Kidney (tissue), 22 donors: ENCODE measurements at places on chromosomes 11 and 22. TPM values are rescaled to one million over a fixed set of nuclear protein-coding genes. Genes with fewer than 3 reads are reported as not detected.

The ARHGAP20 gene
- total RNA-seq: 1.4 TPM

The OR4A16 gene
- not detected for total RNA-seq

The C22orf23 gene
- 0.57 TPM for total RNA-seq

GRCh38 chr11:73203790-73204189 lies 14.3 kb upstream of the P2RY2 start:
- DNase-seq: no peak

- DNase-seq: no peak
These were observed 424.6 kb upstream of the CADM1 start for GRCh38 chr11:115928811-115929210.

The SLC22A25 gene
- total RNA-seq: not detected

DNA sequence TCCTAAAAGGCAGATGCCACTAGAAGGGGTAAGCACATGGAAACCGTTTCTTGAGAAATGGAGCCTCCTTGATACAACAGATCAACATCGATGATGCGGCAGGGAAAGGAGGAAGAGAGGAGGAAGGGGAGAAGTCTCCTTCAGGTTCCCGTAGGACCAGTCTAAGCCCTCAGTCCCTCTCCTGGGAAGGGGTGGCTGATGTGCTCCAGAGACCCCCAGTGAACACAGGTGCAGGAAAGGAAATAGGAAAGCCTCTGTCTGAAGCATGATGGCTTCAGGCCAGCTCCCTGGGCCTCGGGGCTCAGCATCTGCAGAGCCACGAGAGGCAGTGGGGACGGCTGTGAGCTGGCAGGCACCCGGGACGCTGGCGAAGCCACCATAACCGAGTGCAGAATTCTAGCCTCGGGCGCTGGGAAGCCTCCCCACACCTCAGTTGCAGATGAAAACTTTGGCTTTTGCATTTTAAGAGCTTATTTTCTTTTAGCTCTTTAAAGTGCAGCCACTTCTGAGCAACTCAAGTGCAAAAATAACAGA lies 1.8 kb downstream of the SPATA19 start:
- DNase-seq: no peak

GRCh38 chr11:749731-750130 lies 2.5 kb downstream of the TALDO1 start:
- DNase-seq: no peak

DNA sequence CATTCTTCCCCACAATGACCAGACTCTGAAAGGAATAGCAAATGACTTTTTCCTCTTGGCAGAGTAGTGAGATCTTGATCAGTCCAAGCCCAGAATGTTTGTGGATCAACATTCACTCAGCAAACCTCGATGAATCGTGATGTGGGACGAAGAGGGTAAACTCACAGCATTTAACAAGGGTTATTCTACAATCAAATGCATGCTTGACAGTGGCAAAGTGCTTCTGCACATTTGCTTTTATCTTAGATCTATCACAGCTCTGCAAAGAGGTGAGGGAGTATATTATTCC lies 31.8 kb downstream of the TMPRSS5 start:
- DNase-seq: no peak

DNA sequence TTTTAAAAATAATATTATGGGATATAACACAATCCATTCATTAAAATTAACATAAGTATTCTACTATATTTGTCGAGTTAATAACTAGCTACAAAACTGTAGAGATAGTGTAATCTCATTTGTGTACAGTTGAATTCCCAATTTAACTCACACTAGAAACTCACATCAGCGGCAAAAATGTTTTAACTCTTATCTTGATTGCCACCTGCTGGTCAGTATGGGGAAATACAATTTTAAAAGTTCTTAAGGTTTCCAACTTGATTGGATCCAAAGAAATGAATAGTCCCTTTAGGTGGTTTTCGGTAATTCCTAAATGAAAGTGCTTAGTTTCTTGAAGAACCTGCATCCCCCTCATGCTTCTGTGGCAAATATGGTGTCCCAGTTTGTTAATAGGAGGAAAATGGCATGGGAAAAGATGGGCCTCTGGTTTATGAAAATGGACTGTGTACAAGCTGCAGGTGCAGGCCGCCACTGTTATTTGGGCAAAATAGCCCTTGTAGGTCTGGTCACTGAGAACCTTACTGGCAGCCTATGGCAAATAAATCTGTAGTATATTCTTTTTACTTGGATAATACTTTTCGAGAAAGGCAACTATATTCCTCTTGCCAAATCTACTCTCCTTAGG lies 33.7 kb upstream of the SLC17A6 start:
- DNase-seq: peak; percentile 17

- DNase-seq: peak; percentile 57
These were observed 1.5 kb downstream of the TCIRG1 start for GRCh38 chr11:68040101-68040956.

GRCh38 chr11:19607656-19608360 lies 104.8 kb upstream of the NAV2 start:
- DNase-seq: no peak

The GUCY1A2 gene
- 16.1 TPM for total RNA-seq

The DEPDC7 gene
- total RNA-seq: 2.4 TPM

- peak; percentile 90 for DNase-seq
These were observed 130.7 kb downstream of the MN1 start for GRCh38 chr22:27670701-27671412.

The LIF gene
- 10.7 TPM for total RNA-seq

The PAMR1 gene
- 2.2 TPM for total RNA-seq

DNA sequence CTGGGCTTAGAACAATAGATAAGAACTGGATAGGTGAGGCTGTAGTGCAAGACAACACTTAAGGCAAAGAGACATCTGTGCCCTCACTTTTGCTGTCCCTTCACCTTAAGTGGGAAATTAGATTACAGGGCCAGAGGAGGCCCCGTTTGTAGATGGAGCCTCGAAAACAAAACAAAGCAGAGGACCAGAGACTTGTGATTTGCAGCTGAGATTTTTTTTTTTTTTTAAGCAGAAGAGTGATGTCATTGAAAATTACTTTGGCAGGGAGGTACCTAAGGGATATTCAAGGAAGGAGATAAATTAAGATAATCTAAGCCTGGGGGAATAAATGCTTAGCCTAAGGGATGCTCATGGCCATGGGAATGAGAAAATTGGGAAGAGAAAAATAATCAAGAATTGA lies 31.4 kb downstream of the ZC3H12C start:
- no peak for DNase-seq

GRCh38 chr22:38696606-38697424 lies 3.9 kb downstream of the JOSD1 start:
- no peak for DNase-seq

DNA sequence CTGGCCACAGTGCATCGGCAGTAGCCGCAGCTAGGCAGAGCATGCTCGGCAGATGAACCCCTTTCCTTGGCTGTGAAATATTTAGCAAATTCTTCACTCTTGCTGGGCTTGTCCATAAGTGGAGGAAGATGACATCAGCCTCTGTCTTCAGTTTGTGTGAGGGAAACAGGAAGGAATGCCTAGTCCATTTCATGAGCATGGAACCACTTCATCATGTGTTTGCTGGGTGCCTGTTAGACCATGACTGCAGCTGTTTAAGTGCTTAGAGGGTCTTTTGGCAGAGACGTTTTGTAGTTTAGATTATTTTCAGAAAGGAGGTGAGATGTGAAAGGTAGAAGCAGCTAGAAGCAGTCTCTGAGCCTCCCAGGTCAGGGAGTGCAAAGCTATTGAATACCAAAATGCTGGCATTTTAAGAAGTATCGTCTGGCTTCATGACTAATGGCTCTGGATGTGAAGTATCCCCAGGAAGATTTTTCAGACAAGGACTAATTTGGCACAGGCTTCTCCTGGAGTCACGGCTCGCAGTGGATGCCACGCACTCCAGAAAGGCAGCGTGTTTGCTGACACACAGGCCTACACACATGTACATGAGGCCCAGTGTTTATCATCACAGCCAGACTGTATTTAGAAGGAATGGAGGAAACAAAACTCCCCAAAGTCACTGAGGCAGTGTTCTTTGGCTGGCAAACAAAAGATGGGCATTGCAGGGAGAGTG lies 43.1 kb upstream of the GRAMD1B start:
- DNase-seq: no peak

DNA sequence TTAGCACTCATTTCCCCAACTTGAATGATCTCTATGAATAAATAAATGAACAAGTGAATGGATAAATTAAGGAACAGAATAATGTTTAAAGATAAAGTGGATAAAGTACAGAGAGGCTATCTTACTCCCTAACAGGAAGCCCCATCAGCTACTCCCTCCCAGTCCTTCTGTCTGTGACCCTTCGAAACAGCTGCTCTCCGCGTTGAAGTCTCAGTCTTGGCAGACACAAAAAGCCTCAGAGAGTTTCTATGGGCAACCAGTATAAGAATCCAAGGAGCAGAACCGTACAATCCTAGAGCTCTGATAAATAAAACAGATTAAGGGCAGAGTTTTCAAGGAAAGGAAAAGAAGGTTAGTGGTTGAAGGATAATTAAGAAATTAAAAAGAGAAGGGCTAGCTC lies 35.0 kb downstream of the GUCY1A2 start:
- no peak for DNase-seq

The TRPT1 gene
- total RNA-seq: 39.2 TPM

DNA sequence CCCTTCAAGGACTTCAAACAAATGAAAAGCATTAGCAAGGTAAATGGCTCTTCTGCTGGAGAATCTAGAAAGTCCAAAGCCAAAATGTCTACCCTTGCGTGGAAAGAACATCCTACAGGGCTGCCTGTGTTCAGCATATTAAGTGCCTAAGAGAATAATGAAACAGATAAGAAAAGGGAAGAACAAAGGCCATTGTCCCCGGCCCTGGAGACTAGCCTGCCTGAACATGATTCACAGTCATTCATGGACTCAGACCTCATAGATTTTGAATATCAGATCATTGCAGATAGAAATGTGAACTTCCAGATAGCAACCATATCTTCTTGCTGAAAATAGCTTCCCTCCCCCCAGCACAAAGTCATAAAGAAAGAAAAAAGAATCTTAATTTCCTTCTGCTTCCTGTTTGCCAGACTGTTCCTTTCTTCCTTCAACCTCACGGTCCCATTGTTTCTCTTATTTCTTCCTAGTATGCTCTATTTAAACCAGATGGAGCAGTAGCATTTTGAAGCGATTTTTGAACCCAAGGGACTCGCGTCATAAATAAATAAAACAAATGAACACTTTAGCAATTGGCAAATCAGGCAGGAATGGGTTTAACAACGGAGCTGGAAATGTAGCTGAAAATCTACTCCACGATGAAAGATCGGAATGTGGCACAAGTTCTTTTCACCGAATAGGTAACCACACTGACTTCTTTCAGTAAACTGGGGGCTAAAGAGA lies 408.2 kb upstream of the CCDC90B start:
- no peak for DNase-seq

GRCh38 chr11:124768914-124769313 lies 6.8 kb upstream of the ESAM start:
- DNase-seq: peak; percentile 23

- no peak for DNase-seq
These were observed 82.6 kb downstream of the CYP2R1 start for GRCh38 chr11:14809466-14809865.

DNA sequence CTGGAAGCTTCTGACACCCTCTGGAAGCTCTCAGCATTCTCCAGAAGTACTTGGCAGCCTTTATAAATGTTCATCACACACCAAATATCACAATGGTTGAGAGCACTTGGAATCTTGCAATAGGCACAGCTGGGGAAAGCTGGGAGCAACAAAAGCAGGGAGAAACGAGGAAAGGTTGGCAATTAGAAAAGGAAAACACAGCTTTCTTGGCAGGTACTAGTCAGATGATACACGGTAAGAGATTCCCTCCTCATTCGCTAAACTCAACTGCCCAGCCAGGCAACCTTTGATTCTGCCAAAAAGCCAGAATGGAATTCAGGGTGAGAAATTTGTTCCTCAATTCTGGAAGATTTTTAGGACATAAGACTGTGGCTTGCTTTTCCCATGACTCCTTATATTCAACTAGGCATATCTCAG lies 576.9 kb upstream of the ANO5 start:
- DNase-seq: no peak

The RPLP2 gene
- total RNA-seq: 1,544 TPM

The PHOX2A gene
- not detected for total RNA-seq
